ENCODE measurements at places on chromosomes 3 and 15.

GRCh38 chr3:155416500-155417118, 123.1 kb upstream of the STRIT1 start:
- DNase-seq, result peak; percentile 75

- DNase-seq, result no peak
Measured at GRCh38 chr3:19436746-19437145, 288.4 kb downstream of the KCNH8 start.

- DNase-seq, result peak; percentile 83
Measured at GRCh38 chr15:98177966-98178592, 217.6 kb downstream of the ARRDC4 start.

- no peak for DNase-seq
Measured at GRCh38 chr15:90610190-90610589, 80.5 kb downstream of the CRTC3 start.

DNA sequence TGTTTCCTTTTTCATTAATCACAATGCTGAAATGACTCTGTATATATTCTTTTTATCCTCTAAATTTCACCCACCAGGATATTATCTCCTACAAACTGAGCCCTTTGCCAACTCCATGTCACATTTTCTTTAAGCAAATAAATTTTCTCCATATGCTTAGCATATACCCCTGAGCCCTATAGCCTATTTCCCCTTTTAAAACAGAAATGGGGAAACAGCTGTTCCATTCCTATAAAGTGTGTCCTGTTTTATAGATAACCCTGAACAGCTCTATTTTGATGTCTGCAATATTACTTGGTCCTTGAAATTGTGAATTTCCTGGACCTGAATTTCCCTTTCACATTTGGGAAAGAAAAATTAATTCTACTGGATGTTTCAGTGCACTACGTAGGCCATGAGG, 15.6 kb upstream of the FILIP1L start:
- DNase-seq, result no peak

GRCh38 chr3:157746391-157746790, 243.2 kb upstream of the VEPH1 start:
- peak; percentile 70 for DNase-seq

- no peak for DNase-seq
Measured at GRCh38 chr3:60133269-60134162, 1083.7 kb upstream of the CFAP20DC start.

DNA sequence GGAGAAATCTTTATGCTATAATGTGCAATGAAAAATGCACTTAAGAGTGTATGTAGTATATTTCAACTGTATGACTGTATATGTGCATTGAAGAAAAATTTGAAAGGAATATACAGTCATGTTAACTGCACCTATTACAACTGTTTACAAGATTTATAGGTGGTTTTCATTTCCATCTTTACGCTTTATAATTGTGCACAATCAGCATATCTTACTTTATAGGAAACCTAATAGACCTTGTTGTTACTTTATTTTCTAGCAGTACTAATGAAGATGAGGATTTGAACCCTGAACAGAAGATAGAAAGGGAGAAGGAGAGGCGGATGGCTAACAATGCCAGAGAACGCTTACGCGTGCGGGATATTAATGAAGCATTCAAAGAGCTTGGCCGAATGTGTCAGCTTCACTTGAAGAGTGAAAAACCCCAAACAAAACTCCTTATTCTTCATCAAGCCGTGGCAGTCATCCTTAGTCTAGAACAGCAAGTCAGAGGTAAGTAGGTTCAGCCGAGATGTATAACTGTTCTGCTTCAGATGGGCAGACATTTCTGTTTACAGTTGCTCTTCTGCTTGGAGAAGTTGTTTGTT, 103.4 kb upstream of the CGNL1 start:
- DNase-seq, result no peak

GRCh38 chr3:34248352-34248751, 449.9 kb downstream of the PDCD6IP start:
- DNase-seq, result no peak

DNA sequence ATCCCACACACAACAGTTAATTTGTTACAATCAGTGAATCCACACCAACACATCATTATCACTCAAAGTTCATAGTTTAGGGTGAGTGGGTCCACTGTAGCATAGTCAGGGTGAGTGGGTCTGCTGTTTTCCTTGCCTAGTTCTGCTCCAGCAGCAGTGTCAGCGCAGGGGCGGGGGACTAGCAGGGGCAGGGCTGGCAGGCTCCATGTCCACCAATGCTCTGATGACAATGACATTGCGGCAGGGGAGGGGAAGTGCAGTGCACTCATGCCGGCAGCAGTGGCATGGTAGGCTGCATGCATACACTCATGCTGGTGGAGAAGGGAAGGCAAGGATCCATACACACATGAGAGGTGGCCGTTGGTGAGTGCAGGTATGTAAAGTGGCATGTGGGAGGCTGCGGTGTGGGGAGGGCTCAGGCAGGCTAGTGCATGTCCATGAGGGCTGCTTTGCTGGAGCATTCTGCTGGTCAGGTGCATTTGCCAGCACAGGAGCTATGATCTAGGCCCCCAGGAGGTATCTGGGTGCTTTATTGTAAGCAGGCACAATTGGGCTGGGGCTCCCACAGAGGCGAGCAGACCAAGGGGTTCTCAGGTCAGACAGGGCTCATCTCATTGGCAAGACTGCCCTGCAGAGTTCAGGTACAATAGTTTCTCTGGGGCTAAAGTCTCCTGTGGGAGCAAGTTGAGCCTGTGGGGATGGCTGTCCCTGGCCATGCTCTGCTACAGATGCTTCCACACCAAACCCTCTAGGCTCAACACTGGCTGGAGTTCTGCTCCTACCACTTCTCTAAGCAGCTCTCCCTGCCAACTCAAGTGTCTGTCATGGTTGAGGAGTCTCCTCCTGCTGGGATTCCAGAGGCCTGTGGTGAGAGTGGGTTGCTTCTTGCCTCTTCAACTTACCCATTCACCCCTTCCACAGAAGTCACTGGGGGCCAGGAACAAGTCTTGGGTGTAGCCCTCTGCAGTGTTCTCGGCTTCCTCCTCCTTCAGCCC, 81.3 kb downstream of the KCNAB1 start:
- DNase-seq, result no peak

- peak; percentile 48 for DNase-seq
Measured at GRCh38 chr3:123780656-123781055, 103.5 kb downstream of the MYLK start.

GRCh38 chr3:132721479-132722164, 587 bp downstream of the NPHP3 start:
- DNase-seq, result peak; percentile 71

GRCh38 chr3:182682263-182683241, 110.8 kb upstream of the ATP11B start:
- peak; percentile 46 for DNase-seq

DNA sequence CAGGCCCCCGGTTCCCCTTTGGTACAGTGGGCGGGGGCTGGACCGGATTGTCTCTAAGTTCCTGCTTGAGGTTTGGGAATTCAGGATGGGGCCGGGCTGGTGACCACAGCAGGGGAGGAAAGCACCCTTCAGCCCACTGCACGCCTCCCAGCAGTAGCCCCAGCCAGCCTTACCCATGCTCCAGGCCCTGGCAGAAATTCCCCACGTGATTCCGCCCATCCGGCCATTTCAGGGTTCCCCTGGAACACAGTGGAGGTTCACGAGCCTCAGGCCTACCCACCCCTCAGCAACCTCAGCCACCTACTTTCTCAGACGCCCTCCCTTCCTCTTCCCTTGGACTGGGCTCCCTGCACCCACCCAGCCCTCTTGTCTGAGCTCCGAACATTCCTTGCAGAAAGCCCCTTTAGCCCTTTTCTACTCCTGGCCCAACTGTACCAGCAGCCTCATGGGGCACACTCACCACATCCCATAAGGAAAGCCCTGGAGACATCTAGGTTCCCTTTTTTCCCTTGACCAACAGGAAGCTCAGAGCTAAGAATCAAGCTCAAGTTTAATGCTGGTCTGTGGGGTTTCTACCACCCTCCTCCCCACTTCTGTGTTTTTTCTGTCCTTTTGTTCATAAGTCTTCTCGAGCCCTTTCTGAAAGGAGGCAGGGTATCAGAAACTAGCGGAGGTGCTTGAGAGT, 11.5 kb downstream of the ALS2CL start:
- DNase-seq, result no peak

DNA sequence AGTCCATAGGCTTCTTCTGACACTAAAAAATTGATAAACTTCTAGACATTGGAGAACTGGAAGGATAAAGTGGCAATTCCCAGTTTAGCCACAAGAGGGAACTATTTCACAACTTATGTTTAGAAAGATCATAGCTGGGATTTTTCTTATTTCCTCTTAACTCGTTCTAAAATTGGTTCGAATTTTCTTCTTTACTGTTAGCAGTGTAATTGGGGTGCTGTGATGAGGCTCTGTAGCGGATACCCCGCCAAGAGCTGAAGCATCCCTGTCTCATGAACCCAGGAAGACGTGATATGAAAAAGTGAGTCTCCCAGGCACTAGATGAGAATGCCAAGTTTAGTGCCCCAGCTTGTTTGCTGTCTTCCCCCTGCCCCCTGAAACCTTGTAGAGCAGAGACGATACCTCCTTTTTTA, 85.1 kb downstream of the PDCD6IP start:
- peak; percentile 55 for DNase-seq

GRCh38 chr15:77980098-77980497, 97.4 kb downstream of the TBC1D2B start:
- no peak for DNase-seq

GRCh38 chr15:76345583-76345879, 9.0 kb downstream of the ISL2 start:
- DNase-seq, result no peak

DNA sequence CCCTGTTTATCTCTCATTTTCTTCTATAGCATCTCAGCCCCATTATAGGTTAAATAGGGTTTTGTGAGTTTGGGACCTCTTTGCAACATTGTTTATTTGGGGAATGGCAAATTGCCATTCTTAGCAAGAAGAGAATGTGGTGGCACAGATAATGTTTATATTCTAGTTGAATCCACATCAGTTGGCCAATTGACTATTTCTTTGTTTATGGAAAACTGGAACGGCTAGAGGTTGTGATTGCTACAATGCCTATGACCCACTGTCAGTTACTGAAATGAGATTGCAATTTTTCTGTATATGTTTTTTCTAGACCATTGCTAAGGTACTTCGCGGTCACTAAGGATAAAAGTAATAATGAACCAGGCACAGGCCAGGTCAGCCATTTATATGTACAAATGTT, 44.6 kb upstream of the CFAP20DC start:
- DNase-seq, result no peak

GRCh38 chr3:149476225-149476624, 1.7 kb downstream of the TM4SF4 start:
- DNase-seq, result no peak

GRCh38 chr15:39511916-39512260, 69.0 kb upstream of the THBS1 start:
- peak; percentile 59 for DNase-seq

- DNase-seq, result peak; percentile 82
Measured at GRCh38 chr3:45043728-45044299, 17.7 kb downstream of the CLEC3B start.

DNA sequence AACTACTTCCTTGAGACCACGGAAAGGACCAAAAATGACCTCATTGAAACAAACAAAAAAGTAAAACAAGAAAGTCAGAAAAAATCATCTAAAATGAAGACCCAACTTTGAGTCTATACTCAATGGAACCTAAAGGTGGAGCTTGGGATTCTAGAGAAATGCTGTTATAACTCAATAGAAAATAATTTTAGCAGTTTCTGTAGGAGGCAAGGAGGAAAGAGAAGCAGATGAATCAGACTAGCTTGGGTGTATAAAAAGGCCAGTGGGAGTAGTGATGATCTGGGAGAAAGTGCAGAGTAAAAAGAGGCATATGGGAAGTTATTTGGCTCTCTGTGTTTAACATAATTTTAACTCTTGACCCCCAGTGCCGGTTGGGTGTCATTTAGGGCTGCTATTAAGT, 94.4 kb downstream of the TMCO5A start:
- DNase-seq, result no peak

- no peak for DNase-seq
Measured at GRCh38 chr3:195790901-195791300, 20.8 kb downstream of the MUC4 start.

DNA sequence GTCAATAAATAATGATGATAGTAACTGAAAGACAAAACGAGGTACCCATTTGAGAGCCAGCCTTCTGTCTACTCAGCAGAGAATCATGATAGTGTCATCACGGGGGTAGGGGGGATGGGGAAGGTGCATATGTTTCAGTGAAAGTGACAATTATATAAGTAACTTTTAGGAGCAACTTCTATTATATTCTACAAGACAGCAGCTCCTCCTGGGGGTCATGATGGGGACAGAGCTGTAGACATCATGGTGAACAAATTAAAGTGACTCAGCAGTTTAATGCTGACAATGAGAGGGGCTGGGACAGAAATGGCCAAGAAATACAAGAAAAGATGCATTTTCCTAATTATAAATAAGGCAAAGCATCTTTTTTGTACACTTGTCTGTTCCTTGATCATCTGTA, 11.8 kb downstream of the CAPN3 start:
- DNase-seq, result peak; percentile 29

Measured in EL (cell line).